ENCODE measurements at places on chromosomes 2 and 18.

DNA sequence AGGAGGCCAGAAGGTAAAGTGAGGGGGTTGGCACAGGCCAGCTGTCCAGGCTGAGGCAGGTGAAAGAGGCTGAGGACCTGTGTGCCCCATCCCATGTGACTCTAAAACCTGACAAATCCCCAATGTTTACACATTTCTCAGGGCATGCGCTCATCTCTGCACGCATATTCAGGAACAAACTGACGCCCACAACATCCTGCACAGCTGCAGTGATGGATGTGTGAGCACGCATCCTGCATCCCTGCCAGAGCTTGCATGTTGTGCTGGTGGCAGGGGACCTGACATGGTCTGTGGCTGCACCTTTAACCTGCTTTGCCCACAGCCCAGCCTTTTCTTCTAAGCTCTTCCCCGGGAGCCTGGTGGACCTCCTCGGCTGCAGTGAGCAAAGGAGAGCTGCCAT is 83.1 kb downstream of the FBXO15 start:
- H3K4me3 ChIP-seq, result no peak overlapping the region
- H3K27me3 ChIP-seq, result peaks cover 3% of the 10 kb centered on the region
- no peak for DNase-seq
- no peak overlapping the region for H3K27ac ChIP-seq
- no peaks in the 10 kb centered on the region for H3K36me3 ChIP-seq

DNA sequence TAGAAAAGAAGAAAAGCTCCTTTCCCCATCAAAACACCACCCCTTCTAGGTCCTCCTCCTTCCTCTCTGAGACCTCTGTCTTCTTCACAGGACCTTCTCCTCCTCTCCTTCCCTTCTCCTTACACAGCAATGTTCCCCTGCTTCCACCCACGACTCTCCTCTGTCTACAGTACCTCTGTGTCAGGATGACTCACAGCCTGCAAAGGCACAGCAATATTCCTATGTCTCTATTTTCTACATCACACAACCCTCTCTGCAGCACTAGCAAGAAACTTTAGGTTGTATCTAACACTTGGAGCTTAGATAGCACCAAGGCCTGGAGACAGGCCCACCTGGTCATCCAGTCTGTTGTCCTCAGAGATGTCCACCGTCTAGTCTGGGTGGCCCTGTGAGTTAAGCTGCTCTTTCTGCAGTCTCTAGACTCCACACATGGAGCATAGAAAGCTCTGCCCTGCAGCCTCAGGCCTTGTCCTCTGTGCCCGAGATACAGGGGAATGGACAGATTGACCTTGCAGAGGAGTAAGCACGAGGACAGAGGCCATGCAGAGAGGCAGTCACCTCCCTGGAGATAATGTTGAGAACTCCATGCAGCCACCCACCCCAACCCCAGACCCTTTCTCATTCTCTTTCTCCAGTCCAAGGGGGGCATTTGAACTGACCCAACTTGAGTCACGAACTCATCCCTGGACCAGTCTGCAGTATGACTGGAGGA is 212.0 kb downstream of the TNS1 start:
- H3K27me3 ChIP-seq, result peaks cover 14% of the 10 kb centered on the region
- no peak overlapping the region for H3K27ac ChIP-seq
- H3K4me1 ChIP-seq, result peaks cover 44% of the 10 kb centered on the region
- no peaks in the 10 kb centered on the region for H3K36me3 ChIP-seq
- H3K4me3 ChIP-seq, result no peak overlapping the region

DNA sequence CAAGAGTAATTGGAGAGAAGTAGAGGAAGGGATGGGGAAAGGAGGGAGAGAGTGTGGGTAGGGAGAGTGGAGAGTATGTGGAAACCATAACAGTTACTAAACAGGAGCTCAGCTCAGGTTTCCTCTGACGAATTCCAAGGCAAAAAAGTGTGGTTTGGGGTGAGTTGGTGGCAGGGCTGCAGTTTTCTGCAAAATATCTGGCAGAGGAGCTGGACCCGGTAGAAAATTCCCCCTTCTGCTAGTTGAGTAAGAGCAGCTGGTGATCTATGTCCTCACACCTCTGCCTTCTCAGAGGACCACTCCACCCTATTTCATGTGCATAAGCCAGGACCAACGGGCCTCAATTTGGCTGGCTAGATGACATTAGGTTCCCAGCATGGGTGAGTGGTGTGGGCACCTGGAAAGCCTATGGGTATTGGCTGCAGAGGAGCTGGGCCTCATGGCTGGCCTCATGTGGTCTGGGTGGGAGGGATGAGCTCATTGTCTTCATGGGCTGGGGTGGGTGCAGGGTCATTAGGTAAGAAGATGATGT is 13.2 kb downstream of the NRP2 start:
- peak overlapping the region; percentile 42 for H3K4me3 ChIP-seq
- no peak for DNase-seq
- H3K36me3 ChIP-seq, result peaks cover 28% of the 10 kb centered on the region
- peaks cover 95% of the 10 kb centered on the region for H3K4me1 ChIP-seq

DNA sequence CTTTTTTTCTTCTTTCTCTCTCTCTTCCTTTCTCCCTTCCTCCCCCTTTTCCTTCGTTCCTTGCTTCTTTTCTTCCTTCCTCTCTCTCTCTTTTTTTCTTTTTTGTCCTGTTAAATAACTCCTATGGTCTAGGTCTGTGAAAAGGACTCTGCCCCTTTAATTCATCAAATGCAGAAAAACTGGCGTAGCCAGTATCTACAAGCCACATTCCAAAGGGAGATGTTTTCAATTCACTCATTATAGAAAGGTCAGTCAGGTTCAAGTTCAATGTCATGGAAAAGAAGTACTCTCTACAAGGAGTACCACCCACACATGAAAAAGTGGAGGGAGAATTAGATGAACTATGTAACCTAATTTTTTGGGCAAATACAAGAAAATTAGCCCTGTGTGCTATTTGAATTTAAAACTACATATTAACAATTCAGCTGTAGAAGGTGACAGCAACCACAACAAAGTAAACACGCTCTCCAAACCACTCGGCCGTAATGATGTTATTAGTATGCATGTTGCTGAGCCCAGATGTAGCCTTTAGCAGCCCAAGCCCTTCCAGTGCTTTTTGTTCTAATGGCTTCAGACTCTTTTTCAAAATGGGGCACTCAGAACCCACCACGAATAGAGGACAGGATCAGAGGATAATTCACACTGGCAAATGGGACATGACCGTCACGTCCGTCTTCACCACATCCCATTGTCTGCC is 735.4 kb upstream of the FANCL start:
- H3K4me1 ChIP-seq, result peaks cover 13% of the 10 kb centered on the region
- DNase-seq, result no peak
- H3K27ac ChIP-seq, result no peak overlapping the region
- H3K4me3 ChIP-seq, result no peak overlapping the region
- H3K36me3 ChIP-seq, result no peaks in the 10 kb centered on the region

DNA sequence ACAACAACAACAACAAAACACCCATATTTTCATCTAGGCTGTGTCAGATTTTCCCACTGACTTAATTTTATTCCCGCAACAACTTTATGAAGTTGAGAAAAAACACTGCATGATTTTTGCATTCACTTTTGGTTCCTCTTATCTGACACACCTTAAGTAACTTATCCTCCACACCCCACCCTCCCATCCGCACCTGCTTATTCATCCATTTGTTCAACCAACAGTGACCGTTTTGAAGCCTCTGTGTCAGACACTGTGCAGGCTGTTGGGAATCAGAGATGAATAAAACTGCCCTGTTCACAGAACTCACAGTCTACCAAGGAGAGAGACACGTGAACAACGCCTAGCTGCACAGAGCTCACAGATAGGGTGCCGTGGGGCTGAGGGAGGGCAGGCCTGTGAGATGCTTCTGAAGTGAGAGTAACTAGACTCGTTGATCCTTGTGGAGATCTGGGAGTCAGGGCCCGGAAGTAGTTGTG is 7.4 kb downstream of the CNNM4 start:
- no peak overlapping the region for H3K4me3 ChIP-seq
- peaks cover 77% of the 10 kb centered on the region for H3K4me1 ChIP-seq
- peaks cover 6% of the 10 kb centered on the region for H3K36me3 ChIP-seq
- H3K27me3 ChIP-seq, result peaks cover 3% of the 10 kb centered on the region
- H3K27ac ChIP-seq, result peak overlapping the region; percentile 23

- no peaks in the 10 kb centered on the region for H3K27me3 ChIP-seq
- no peak overlapping the region for H3K4me3 ChIP-seq
- no peak overlapping the region for H3K27ac ChIP-seq
- peaks cover 12% of the 10 kb centered on the region for H3K4me1 ChIP-seq
These were observed 170.3 kb downstream of the GFPT1 start for GRCh38 chr2:69216535-69217332.

DNA sequence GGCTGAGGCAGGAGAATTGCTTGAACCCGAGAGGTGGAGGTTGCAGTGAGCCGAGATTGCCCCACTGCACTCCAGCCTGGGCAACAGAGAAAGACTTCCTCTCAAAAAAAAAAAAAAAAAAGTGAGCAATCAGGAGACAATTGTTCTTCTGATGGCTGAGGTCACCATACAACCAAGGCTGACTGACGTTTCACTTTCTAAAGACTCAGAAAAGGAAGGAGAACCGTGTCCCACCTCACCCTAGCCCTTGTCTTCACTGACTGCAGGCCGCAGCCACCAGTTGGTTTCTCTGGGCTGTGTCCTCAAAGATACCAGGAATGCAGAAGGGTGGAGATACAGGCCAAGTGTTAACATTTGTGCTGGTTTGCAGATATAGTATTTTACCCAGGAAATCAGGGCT is 7.7 kb upstream of the SLC35F6 start:
- no peak overlapping the region for H3K27ac ChIP-seq
- H3K27me3 ChIP-seq, result no peaks in the 10 kb centered on the region
- H3K4me1 ChIP-seq, result peaks cover 51% of the 10 kb centered on the region
- peaks cover 2% of the 10 kb centered on the region for H3K36me3 ChIP-seq

DNA sequence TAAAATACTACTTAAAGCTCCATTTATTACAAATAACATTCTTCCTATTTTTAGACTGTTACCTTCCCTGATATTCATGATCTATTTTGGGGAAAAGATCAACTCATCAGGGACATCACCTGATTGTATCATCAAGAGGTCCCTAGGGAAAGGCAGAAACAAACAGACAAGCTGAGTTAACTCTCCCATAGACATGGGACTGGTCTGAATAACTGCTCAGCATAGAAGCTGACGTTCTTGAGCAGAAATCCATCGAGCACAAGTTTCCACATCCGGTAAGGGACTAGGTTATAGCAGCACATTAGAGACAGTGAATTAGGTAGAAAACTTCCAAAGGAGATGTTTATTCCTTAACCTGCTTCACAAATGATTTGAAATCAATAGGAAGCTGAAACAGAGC is 1100.4 kb upstream of the SLC39A10 start:
- H3K36me3 ChIP-seq, result no peaks in the 10 kb centered on the region
- DNase-seq, result no peak
- no peaks in the 10 kb centered on the region for H3K27me3 ChIP-seq
- no peak overlapping the region for H3K27ac ChIP-seq
- no peak overlapping the region for H3K4me3 ChIP-seq

- H3K4me3 ChIP-seq, result no peak within 1 kb of the TSS
- no peaks in the 10 kb centered on the region for H3K36me3 ChIP-seq
- H3K27ac ChIP-seq, result peak within 1 kb of the TSS; percentile 90
- peaks cover 15% of the 10 kb centered on the region for H3K27me3 ChIP-seq
These were observed at the start of gene INPP5D for GRCh38 chr2:233059797-233060500. Gene INPP5D, plus strand, starts transcription at chr2:233060342. Its CDS starts 137 bp downstream, at chr2:233060479.

GRCh38 chr18:44710931-44711330 is 30.2 kb downstream of the SETBP1 start:
- H3K4me1 ChIP-seq, result peaks cover 64% of the 10 kb centered on the region
- H3K27me3 ChIP-seq, result no peaks in the 10 kb centered on the region
- no peak overlapping the region for H3K4me3 ChIP-seq
- no peak for DNase-seq
- H3K27ac ChIP-seq, result peak overlapping the region; percentile 75

DNA sequence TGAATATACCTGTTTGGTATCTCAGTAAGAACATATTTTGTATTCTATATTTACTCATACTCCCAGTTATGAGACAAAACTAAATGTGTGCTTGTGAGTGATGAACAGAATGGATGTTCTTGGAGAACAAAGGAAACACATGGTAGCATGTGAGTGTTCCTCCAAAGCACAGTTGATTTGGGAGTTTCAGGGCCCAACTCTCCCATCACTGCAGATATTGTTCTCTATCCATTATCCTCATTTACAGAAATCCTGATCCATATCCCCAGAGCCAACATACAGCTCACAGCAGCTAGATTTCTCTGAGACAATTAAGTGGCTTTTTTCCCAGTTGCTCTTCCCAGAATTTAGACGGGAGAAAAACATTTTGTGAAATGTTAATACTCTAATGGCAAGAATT is 75.6 kb upstream of the MAPRE2 start:
- no peak overlapping the region for H3K4me3 ChIP-seq
- H3K36me3 ChIP-seq, result no peaks in the 10 kb centered on the region
- H3K27ac ChIP-seq, result no peak overlapping the region
- no peak for DNase-seq
- H3K4me1 ChIP-seq, result no peaks in the 10 kb centered on the region

GRCh38 chr2:28175028-28175427 is 217.6 kb upstream of the FOSL2 start:
- no peak overlapping the region for H3K27ac ChIP-seq
- H3K4me3 ChIP-seq, result no peak overlapping the region
- peaks cover 27% of the 10 kb centered on the region for H3K36me3 ChIP-seq
- peaks cover 5% of the 10 kb centered on the region for H3K27me3 ChIP-seq

GRCh38 chr18:49788327-49788898 is 24.9 kb downstream of the ACAA2 start:
- DNase-seq, result no peak
- H3K4me1 ChIP-seq, result no peaks in the 10 kb centered on the region
- no peaks in the 10 kb centered on the region for H3K27me3 ChIP-seq

GRCh38 chr2:50004667-50005066 is 850.4 kb upstream of the FSHR start:
- no peak for DNase-seq
- no peaks in the 10 kb centered on the region for H3K27me3 ChIP-seq
- H3K4me1 ChIP-seq, result no peaks in the 10 kb centered on the region
- H3K27ac ChIP-seq, result no peak overlapping the region

DNA sequence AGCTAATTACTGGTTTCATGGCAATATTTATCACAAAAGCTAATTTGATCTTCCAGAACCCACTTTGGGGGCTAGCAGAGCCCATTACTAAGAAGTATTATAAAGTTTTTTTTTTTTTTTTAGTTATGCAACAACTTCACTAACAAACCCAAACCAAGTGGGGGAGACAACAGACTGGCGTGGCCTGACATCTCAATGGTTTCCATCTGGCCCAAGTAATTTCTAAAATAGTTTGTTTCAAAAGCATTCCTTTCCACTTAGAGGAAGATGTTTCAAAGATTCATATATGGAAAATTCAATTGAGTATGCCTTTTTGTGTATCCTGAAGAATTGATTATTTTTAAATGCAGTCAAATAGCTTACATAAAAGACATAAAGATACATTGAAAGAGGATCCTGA is 367.1 kb downstream of the HRH4 start:
- H3K27ac ChIP-seq, result no peak overlapping the region
- peaks cover 4% of the 10 kb centered on the region for H3K27me3 ChIP-seq
- no peaks in the 10 kb centered on the region for H3K36me3 ChIP-seq
- no peak overlapping the region for H3K4me3 ChIP-seq

GRCh38 chr18:59957957-59958356 is 58.2 kb downstream of the PMAIP1 start:
- no peaks in the 10 kb centered on the region for H3K36me3 ChIP-seq
- H3K4me1 ChIP-seq, result no peaks in the 10 kb centered on the region
- H3K4me3 ChIP-seq, result no peak overlapping the region
- no peak overlapping the region for H3K27ac ChIP-seq
- DNase-seq, result no peak
- H3K27me3 ChIP-seq, result peaks cover 11% of the 10 kb centered on the region

Data from nephron progenitor cell (in vitro differentiated cells).